ENCODE measurements at places on chromosomes 3 and 15.

DNA sequence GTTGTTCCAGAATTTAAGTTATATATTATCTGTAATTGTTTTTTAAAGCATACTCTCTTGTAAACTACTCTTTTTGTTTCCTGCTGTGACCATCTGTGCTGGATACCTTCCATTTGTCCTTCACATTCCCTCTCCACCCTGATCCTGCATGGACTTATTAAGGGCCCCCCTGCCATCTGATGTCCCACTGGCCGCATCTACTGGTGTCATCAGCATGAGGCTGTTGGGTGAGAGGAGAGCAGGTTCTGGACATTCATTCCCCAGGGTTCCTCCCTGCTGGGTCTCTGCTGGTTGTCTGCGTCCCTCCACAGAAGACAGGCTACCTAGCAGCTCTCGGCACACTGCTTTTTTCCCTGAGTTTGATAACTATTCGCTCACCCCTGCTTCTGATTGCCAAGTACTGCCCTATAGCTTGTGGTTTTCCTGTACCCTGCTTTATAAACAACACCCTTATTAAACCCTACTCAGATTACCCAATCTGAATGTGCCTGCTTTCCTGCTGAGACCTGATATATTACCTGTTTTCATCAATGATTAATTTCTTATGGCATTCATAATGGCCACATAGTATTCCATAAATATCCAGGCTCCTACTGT, 7.7 kb downstream of the CMTM8 start:
- no peak overlapping the region for H3K27ac ChIP-seq
- H3K4me3 ChIP-seq, result no peak overlapping the region
- peaks cover 4% of the 10 kb centered on the region for H3K27me3 ChIP-seq
- DNase-seq, result no peak

GRCh38 chr15:85333132-85333831, 47.1 kb upstream of the AKAP13 start:
- peaks cover 26% of the 10 kb centered on the region for H3K4me1 ChIP-seq
- H3K27me3 ChIP-seq, result peaks cover 6% of the 10 kb centered on the region
- no peak overlapping the region for H3K27ac ChIP-seq
- DNase-seq, result no peak

- peaks cover 3% of the 10 kb centered on the region for H3K36me3 ChIP-seq
- H3K27me3 ChIP-seq, result no peaks in the 10 kb centered on the region
- no peaks in the 10 kb centered on the region for H3K4me1 ChIP-seq
- H3K27ac ChIP-seq, result no peak overlapping the region
- no peak overlapping the region for H3K4me3 ChIP-seq
These were observed 97.4 kb downstream of the STAC start for GRCh38 chr3:36477655-36478054.

DNA sequence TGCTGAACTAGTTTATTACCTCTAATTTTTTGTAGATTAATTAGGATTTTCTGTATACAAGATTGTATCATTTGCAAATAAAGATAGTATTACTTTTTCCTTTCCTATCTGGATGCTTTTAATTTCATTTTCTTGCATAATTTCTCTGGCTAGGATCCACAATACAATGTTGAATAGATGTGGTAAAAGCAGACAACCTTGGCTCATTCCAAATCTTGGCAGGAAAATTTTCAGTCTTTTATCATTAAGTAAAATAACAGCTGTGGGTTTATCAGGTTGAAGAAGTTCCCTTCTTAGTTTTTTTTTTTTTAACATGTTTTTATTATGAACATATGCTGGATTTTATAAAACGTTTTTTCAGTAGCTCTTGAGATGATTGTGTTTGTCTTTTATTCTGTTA, 422.6 kb downstream of the AGBL1 start:
- H3K27me3 ChIP-seq, result peaks cover under 1% of the 10 kb centered on the region
- H3K27ac ChIP-seq, result no peak overlapping the region
- no peaks in the 10 kb centered on the region for H3K4me1 ChIP-seq
- no peaks in the 10 kb centered on the region for H3K36me3 ChIP-seq
- DNase-seq, result no peak

Measured in immature natural killer cell (primary cell).